ENCODE measurements at places on chromosomes 13 and 19. TPM values are rescaled to one million over a fixed set of nuclear protein-coding genes. Genes with fewer than 3 reads are reported as not detected.

ZFP82 gene
- 2.8 TPM for total RNA-seq

PLIN3 gene
- total RNA-seq: 112 TPM

IRGC gene
- not detected for total RNA-seq

KLF5 gene
- 31.9 TPM for total RNA-seq

ATP12A gene
- total RNA-seq: not detected

SLITRK5 gene
- 0.38 TPM for total RNA-seq

ZNF112 gene
- total RNA-seq: 2.3 TPM
